ENCODE measurements at places on chromosomes 3 and 15.
A peak's percentile ranks its signal among the peaks of the same experiment; 100 is the strongest.

DNA sequence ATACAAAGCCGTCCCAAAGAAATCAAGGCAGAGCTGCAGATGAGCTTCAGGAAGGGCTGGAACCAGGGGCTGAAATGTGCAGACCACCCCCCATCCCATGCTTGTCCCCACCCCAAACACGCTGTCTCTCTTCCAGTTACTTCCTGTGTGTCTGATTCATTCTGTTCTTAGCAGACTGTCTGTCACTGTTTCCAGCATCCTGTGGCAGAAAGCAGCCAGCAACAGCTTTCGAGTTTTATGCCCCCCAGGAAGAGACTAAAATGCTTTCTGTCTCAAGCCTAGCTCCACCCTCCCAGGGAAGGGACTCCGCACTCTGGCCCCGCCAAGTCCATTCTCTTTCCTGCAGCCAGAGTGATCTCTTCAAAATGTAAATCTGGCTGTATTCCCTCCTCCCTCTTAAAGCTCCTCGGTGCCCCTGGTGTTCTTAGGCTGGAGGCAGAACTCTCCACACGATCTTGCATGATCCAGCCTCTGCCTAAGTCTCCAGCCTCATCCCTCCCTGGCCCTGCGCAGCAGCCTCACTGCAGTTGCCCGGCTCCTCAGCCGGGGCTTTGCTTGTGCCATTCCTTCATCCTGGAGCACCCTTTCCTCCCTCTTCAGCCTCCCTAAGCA lies 41.5 kb downstream of the HRH1 start:
- H3K27ac ChIP-seq: no peak overlapping the region
- no peaks in the 10 kb centered on the region for H3K36me3 ChIP-seq
- peaks cover 8% of the 10 kb centered on the region for H3K4me1 ChIP-seq

DNA sequence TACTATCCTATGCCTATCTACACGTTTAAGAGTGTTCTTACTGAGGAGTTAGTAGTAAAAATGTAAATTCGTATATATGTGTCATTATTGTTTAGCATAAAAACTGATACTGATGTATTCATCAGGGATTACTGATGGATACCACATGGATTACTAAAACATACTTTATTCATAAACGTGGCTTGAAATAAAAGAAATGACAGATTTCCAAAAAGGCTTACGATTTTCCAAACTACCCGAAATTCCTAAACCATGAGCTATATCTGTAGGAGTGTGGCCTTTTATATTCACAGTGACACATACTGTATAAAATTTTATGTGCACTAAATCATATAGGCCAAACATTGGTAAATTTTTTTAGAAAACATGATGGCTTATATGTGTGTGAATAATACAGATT lies 6.9 kb downstream of the TSC22D2 start:
- H3K4me1 ChIP-seq: no peaks in the 10 kb centered on the region
- no peak overlapping the region for H3K4me3 ChIP-seq
- no peak overlapping the region for H3K27ac ChIP-seq

- no peaks in the 10 kb centered on the region for H3K4me1 ChIP-seq
- no peak overlapping the region for H3K27ac ChIP-seq
- no peaks in the 10 kb centered on the region for H3K36me3 ChIP-seq
- H3K27me3 ChIP-seq: no peaks in the 10 kb centered on the region
- DNase-seq: no peak
These were observed 295.5 kb downstream of the RPLP1 start for GRCh38 chr15:69748131-69748530.

DNA sequence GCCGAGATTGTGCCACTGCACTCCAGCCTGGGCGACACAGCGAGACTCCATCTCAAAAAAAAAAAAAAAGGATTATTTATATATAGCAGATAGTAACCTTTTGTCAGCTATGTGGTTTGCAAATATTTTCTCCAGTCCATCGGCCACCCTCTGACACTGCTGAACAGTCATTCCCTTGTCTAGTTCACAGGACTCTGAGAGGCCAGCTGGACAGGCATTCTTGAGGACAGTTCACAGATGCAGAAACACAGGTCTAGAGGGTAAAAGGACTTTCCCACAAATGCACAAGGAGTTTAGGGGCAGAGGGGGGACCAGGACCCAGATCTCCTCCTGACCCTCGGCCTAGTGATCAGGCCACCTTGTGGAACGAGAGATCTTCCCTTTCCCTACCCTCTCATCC lies 7.5 kb upstream of the TMEM40 start:
- no peaks in the 10 kb centered on the region for H3K36me3 ChIP-seq
- DNase-seq: no peak
- H3K27me3 ChIP-seq: no peaks in the 10 kb centered on the region
- H3K4me1 ChIP-seq: no peaks in the 10 kb centered on the region
- H3K27ac ChIP-seq: no peak overlapping the region
- no peak overlapping the region for H3K4me3 ChIP-seq

GRCh38 chr3:129054605-129055104 lies 5.9 kb upstream of the GP9 start:
- peaks cover 2% of the 10 kb centered on the region for H3K4me1 ChIP-seq
- H3K36me3 ChIP-seq: no peaks in the 10 kb centered on the region
- DNase-seq: no peak
- H3K4me3 ChIP-seq: no peak overlapping the region
- no peak overlapping the region for H3K27ac ChIP-seq

DNA sequence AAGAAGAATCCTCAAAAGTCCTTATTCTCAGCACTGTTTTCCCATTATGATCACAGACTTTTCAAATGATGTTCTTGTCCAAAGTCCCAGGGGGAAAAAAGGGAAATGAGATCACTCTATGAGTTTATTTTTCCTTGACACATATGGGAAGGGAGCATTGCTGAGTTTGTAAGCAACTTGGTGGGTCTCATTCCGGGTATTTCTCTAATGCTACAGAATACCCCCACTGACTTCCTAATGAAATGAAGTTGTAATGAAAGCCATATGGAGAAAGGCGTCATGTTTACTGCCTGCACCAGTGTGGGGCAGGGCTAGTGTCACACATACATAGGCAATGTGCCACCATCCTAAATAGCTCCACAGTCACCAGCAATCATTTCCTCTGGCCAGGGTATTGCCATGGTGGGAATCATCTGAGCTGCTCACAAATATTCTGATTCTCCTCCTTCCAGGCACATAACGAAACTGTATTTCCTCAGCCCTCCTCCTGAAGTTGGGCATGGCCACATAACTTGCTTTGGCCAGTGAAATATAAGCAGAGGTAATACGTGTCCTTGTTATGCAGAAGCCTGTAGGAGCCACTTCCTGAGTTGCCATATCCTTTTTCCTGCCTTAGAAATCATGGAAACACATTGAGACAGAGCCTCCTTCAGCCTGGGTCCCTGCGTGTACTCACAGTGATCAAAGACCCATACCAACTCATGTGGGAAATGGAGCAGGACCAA lies 41.0 kb upstream of the C15orf61 start:
- H3K27ac ChIP-seq: no peak overlapping the region
- H3K36me3 ChIP-seq: no peaks in the 10 kb centered on the region
- no peak for DNase-seq
- no peaks in the 10 kb centered on the region for H3K4me1 ChIP-seq
- H3K27me3 ChIP-seq: no peaks in the 10 kb centered on the region

DNA sequence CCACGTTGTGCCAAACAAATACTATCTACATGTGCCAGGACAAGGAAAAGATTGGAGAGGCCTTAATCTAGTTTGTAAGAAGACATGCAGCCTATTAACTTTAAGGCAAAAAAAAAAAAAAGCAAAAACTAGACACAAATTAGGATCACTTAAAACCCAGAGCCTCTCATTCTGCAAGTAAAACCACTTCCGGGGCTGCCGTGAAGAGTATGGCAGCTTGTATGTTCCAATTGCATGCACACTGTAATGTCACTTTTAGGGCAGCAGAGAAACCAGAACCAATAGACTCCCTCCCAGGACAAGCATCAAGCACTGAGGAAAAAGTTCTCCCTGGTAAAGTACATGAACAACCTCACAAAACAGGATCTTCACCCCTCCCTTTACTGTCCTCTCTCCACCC lies 70.6 kb downstream of the RSL24D1 start:
- no peak overlapping the region for H3K4me3 ChIP-seq
- no peaks in the 10 kb centered on the region for H3K4me1 ChIP-seq
- no peak for DNase-seq
- H3K27ac ChIP-seq: no peak overlapping the region

- H3K27me3 ChIP-seq: no peaks in the 10 kb centered on the region
- no peak for DNase-seq
- no peaks in the 10 kb centered on the region for H3K36me3 ChIP-seq
- peak overlapping the region; percentile 1 for H3K4me3 ChIP-seq
- H3K27ac ChIP-seq: peak overlapping the region; percentile 31
- H3K4me1 ChIP-seq: peaks cover 11% of the 10 kb centered on the region
These were observed 43.4 kb upstream of the PRTG start for GRCh38 chr15:55786341-55786740.

DNA sequence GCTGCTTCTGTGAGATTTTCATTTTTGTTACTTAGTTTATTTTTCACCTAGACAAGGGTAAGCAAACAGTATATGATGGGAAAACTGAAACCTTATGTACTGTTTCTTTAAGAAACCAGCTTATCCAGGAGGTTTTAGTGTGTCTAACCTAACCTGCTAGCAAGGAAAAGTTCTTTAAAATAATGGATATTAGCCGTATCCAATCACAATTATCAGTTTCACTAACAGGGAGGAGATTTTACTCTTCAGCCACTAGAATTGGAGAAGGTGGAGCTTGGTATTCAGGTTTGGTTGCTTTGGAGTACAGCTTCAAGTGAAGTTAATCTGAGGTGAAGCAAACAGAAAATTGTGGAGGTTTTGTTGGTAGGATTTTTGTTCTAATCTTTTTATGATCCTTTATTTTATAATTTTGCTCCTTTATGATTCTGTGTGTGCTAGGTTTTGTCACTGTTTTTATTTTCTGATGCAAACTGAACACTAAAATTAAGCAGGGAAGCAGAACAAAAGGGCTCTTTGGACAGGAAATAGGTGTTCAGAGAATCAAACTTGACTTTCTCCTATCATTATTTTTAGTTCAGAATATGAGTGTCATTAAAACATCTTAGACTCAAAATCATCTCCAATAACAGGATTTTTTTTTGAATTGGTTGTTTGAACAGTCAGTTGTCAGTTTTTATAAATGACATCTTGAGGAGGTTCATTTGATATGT lies 13.0 kb downstream of the ZFAND6 start:
- no peak overlapping the region for H3K4me3 ChIP-seq
- H3K27ac ChIP-seq: no peak overlapping the region
- no peaks in the 10 kb centered on the region for H3K4me1 ChIP-seq
- peak; percentile 68 for DNase-seq

GRCh38 chr15:98195796-98196195 lies 235.3 kb downstream of the ARRDC4 start:
- H3K4me1 ChIP-seq: no peaks in the 10 kb centered on the region
- H3K27me3 ChIP-seq: no peaks in the 10 kb centered on the region
- DNase-seq: no peak
- H3K36me3 ChIP-seq: no peaks in the 10 kb centered on the region

DNA sequence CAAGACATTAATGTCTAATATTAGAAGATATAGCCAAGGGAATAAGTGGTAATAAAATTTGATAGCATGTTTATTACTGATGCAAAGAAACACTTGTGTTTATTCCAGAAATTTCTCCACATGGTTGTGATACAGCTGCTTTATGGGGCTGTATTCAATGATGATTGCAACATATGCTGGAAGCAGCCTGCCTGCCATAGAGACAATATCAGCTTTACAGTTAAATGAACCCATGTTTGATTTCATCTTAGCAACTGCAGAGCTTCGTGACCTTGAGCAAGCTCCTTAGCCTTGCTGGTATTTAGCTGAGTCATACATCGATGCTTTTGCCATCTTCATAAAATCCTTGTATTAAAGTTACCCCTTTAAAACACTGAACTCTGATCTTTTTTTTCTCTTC lies 168.1 kb upstream of the STAC start:
- no peaks in the 10 kb centered on the region for H3K4me1 ChIP-seq
- H3K36me3 ChIP-seq: no peaks in the 10 kb centered on the region
- no peak for DNase-seq

DNA sequence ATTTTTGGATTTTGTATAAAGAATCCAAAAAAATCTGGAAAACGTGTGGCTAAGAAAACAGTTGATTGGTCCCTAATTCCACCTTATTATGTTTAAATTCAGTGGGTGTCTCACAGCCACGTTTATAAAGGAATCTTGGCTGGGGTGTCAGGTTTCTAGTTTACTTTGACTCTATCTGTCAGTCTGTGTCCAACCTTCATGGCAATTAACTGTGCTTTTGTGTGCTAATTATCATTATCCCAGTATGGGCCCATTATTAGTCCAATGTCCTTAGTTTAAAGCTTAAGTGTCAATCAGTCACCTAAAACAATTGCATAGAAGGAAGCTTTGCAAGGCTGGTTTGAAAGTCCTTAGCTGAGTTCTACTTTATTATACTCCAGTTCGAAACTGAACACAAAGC lies 3.7 kb upstream of the CNTN4 start:
- H3K27me3 ChIP-seq: no peaks in the 10 kb centered on the region
- H3K36me3 ChIP-seq: no peaks in the 10 kb centered on the region
- no peak overlapping the region for H3K27ac ChIP-seq
- H3K4me3 ChIP-seq: no peak overlapping the region
- peaks cover 17% of the 10 kb centered on the region for H3K4me1 ChIP-seq

DNA sequence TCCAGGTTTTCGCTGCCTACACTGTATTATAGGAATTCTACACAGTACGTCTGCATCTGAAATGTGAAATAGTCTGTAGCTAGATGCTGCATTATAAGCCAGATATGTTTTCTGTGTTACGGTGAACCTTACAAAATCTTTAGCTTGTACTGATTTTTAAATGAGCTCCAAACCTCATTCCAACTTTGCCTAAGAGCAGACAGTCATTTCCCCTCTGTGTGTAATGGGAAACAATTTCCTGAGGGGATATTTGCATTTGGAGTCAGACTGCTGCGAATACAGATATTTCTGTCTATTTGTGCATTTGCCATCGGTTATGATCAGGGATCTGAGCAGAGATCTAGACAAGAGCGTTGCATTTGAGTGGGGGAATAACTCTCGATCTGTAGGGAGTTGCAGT lies 37.5 kb downstream of the ARNT2 start:
- no peak overlapping the region for H3K27ac ChIP-seq
- H3K4me1 ChIP-seq: peaks cover 8% of the 10 kb centered on the region
- no peak overlapping the region for H3K4me3 ChIP-seq
- DNase-seq: no peak
- H3K27me3 ChIP-seq: peaks cover 4% of the 10 kb centered on the region

DNA sequence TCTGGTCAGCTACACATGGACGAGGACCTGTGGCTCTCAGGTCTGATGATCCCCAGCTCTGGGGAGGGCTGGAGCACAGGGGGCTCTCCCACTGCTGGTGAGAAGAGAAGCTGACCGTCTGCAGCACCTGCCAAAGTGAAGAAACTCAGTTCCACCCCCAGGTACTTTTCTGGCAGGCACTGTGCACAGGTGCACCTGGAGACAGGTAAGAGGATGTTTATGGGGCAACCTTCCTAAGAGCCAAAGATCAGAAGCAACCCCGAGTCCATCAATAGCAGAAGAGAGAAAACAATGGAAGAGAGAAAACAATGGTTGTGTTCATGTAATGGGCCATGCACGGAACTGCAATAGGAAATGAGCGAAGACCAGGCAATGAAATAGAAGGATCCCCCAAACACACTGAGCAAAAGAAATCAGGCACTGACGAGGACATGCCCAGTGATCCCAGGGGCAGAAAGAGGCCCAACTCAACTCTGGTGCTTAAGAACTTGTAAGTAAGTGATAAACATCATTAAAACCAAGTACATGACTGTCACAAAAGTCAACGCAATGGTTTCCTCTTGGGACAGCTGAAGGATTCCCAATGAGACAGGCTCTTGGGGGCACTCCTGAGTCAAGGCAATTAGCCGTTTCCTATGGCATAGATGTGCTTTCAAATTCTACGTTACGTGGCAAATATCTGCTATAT lies 95.0 kb upstream of the ALDH1A3 start:
- no peak for DNase-seq
- H3K27ac ChIP-seq: no peak overlapping the region
- H3K27me3 ChIP-seq: no peaks in the 10 kb centered on the region
- no peak overlapping the region for H3K4me3 ChIP-seq
- H3K4me1 ChIP-seq: no peaks in the 10 kb centered on the region

- H3K36me3 ChIP-seq: no peaks in the 10 kb centered on the region
- no peak overlapping the region for H3K27ac ChIP-seq
These were observed 34.1 kb upstream of the RARRES1 start for GRCh38 chr3:158766364-158766763.

Data from neuronal stem cell (in vitro differentiated cells).